ENCODE measurements at places on chromosomes 12 and 14.
A peak's percentile ranks its signal among the peaks of the same experiment; 100 is the strongest.

- no peak for DNase-seq
These were observed 1.1 kb downstream of the SCN8A start for GRCh38 chr12:51592034-51592705.

DNA sequence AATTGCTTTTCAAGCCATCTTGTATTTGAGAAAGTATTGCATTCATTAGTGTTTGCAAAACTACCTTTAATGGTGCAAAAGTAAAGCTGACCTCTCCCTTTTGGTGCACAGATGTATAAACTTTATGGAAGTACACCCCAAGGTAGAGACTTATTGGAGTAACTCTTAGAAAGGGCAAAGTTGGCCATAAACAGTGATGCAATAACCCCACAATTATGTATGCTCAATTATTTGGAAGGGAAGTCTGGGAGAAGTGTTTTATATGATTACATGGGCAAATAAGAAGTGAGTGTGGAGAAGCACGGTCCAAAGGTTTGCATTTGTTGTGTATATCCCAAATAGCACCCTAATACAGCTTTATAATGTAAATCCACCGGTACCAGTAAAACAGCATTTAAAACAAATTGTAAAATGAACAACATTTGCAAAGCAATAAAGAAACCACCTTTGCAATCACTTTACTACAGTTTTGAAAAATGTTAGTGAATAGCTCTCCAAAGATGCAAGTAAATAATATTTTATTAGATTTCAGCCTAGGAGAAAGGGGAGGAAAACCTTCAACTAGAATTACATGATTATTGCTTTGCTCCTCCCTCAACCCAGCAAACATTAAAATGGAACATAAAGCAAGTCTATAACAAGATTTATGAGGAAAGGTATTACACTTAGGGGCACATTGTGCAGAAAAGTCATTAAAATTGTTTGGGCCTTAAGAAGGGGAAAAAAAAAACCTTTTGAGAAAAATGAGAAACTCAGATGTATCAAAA, 70.5 kb downstream of the HMGA2 start:
- DNase-seq = no peak

DNA sequence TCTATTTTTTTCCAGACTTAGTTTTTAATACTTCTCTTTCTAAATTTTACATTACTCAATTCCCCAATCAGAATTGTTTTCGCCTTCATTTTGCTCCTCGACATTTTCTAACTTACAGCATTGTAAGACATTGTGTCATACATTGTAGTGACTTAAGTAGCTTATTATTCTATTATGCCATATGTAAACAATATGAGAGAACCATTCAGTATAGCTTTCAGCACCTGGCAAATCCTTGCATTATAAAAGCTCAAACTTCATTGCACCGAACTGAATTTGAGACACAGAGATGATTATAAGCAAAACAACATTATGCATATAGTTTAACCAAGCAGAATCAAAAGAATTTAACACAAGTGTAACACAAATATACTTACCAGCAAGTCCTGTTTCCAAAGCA, 46.8 kb downstream of the EXOC5 start:
- no peak for DNase-seq

GRCh38 chr12:6526766-6527525, 7.4 kb upstream of the GAPDH start:
- no peak for DNase-seq

GRCh38 chr12:114820796-114821195, 136.8 kb upstream of the TBX3 start:
- DNase-seq = no peak

- no peak for DNase-seq
These were observed 9.8 kb upstream of the KCNA5 start for GRCh38 chr12:5033883-5034282.

GRCh38 chr12:2775431-2775830, 19.3 kb upstream of the FKBP4 start:
- DNase-seq = no peak

GRCh38 chr14:99518441-99519346, 37.5 kb downstream of the CCNK start:
- DNase-seq = peak; percentile 95

DNA sequence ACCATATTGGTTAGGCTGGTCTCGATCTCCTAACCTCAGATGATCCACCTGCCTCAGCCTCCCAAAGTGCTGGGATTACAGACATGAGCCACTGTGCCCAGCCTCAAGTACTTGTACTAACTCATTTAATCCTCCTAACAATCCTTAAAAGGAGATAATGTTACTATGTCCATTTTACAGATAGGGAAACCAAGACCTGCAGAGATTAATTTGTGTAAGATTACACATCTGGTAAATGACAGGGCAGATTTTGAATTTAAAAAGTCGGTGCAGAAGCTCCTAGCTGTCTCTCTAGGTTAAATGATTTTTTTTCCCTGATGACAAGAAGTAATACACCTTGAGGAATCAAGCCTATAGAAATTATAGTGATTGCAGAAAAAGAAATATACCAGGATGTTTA, 13.7 kb upstream of the HECTD1 start:
- DNase-seq = no peak

GRCh38 chr14:64649383-64649998, 54.7 kb upstream of the PLEKHG3 start:
- DNase-seq = no peak

GRCh38 chr12:131221957-131222328, 268.2 kb downstream of the ADGRD1 start:
- DNase-seq = no peak

DNA sequence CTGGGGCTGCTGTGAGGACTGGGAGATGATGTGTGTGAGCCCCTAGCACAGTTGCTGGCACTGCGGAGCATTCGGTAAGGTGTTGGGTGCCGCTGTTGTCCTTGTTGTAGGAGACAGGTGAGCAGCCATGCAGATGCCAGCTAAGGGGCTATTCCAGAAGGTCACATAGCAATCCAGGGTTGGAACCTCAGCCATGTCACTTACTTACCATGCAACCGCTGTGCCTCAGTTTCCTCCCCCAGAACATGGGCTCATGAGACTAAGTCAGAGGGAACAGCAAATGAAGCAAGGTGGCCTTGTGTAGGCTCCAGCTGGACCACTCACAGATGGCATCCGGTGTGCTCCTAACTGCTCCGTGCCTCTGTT, 13.2 kb downstream of the DTX1 start:
- no peak for DNase-seq

DNA sequence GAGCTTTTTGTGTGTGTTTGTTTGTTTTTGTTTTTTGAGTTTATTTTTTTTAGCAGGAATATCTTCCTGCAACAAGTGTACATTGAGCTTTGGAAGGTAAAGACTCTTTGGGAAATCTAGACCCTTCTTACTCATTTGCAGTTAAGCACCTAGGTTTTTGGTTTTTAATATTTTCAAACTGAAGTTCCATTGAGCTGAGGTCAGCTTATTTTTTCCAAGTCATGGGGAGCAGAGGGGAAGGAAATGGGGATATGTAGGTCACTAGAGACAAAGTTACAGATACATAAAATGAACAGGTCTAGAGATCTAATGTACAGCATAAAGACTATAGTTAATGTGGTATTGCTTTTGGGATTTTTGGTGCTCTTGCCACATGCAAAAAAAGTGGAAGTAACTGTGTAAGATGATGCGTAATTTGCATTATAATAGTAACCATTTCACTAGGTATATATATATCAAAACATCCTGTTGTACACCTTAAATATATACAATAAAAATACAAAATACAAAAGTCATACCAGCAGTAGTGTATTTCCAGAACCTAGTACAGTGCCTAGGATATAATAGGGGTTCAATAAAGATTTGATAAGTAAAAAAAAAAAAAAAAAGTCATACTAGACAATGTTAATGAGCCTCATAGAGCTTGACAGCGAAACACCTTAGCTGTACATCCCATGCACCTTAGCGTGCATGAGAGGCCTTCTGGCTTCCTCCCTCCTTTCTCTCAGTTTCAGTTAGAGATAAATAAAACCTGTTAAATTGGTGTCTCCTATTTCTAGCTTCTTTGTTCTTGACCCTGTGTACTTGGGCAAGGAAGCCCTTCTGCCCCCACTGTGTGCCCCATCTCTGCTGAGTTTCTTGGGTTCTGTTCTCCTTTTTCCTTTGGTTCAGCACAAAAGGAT, 22.7 kb downstream of the CGRRF1 start:
- no peak for DNase-seq

DNA sequence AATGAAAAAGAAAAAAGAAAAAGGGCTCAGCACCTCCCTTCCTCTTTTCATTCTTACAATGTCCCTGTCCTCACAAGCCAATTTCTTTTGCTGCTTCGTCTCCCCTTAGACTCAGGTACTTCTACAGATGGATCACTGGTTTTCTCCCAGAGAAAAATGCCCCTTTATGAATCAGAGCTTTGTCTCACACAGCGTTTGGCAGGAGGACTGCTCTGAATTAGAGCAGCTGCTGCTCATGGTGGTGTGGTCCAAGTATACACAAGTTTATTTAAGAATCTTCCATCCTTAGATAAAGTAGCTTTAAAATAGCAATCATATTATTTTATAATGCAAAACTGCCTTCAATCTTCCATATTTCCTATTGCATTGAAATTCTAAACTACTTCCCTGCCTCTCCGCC, 80.3 kb downstream of the SLC8A3 start:
- no peak for DNase-seq

GRCh38 chr14:89308232-89308959, 108.6 kb downstream of the FOXN3 start:
- no peak for DNase-seq

DNA sequence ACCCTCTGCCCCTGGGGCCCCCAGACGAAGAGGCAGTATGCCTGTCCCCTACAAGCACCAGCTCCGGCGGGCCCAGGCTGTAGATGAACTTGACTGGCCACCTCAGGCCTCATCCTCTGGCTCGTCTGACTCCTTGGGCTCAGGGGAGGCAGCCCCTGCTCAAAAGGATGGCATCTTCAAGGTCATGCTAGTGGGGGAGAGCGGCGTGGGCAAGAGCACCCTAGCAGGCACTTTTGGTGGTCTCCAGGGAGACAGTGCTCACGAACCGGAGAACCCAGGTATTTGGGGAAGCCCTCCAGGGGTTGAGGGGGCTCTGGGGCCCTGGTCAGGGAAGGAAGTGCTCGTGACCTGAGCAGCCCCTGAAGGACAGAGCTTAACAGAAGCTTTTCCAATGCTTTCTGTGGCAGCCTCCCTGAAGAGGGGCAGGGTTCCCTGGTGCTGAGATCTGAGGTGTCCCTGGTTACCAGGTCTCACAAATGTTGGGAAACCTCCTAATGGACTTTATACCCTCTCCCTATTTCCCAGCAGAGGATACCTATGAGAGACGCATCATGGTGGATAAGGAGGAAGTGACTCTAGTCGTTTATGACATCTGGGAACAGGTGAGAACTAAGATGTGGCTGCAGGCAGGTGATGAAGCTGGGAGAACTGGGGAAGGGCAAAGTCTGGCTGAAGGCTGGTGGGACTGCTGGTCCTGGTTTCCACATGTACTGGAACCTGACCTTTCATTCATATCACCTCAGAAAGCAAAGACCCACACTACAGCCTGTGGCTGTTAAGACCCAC, 1.9 kb downstream of the REM2 start:
- DNase-seq = no peak

DNA sequence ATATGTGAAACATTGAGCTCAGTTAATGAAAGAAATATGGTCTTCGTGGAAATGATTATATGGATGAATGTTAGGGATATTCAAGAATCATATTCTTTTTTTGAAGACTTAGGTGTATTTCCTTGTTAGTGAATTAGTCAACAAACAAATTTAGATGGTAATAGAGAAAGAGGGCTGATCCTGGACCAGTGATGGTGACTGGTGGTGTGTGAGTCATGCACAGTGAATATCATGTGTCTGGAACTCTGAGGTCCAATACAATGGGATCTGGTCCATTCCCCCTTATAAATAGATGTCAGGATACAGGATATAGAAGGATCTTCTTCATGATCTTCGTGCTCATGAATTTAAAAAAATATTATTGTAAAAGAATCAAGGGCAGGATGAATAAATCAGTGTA, 64.4 kb upstream of the RTL1 start:
- no peak for DNase-seq

DNA sequence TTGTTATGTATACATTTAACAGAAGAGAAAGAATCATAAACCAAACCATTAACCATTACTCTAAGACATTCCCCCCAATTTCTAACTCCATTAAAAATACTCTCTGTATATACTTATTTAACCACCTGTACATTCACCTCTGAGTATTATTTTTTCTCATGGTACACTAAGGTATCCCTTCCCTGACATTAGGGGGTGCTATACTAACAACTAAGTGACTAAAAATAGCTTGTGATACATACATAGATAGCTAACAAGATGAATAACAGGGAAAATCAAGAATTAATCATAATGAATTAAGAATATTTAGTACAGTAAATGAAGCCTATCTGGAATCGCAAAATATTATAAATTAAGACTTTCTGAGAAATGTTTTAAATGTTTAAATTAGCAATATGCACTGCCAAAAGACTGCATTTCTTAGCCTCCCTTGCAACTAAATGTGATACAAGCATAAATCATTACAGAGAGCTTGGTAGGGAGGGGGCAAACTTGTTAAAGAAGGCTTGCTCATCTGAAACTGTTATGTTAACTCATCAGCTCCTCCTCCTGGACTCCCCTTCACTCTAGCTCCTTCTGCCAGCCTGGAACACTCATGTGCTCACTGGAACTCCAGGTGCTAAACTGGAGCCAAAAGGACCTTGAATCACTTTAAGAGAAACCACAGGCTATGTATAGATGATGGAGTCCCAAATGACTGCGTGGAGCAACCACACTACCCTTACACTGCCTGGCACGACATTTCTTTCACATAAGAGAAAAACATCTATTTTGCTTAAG, 14.9 kb downstream of the C2CD5 start:
- no peak for DNase-seq

DNA sequence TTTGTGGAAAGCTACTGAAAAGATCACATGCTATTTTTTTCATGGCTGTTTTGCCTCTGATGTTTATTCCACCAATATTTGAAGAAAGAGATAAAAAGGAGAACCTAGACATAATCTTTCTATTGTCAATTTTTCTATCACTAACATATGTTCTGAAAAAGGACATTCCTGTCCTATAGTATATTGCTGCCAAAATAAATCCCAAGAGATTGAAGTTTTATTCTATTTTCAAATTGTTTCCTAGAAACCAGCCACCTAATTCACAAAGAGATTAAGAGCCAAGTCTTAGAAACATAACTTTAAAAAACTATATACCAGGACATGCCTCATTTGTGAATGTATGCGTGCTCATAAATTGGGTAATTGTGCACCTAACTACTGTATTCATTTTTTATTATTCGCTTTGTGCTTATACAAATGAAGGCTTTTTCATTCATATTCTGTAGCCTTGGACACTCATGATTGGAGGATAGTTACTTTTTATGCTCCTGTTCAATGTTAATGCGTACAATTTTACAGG, 200.7 kb downstream of the FUT8 start:
- no peak for DNase-seq

Measured in GM19239 (cell line).